ENCODE measurements at places on chromosomes 1 and 21.

DNA sequence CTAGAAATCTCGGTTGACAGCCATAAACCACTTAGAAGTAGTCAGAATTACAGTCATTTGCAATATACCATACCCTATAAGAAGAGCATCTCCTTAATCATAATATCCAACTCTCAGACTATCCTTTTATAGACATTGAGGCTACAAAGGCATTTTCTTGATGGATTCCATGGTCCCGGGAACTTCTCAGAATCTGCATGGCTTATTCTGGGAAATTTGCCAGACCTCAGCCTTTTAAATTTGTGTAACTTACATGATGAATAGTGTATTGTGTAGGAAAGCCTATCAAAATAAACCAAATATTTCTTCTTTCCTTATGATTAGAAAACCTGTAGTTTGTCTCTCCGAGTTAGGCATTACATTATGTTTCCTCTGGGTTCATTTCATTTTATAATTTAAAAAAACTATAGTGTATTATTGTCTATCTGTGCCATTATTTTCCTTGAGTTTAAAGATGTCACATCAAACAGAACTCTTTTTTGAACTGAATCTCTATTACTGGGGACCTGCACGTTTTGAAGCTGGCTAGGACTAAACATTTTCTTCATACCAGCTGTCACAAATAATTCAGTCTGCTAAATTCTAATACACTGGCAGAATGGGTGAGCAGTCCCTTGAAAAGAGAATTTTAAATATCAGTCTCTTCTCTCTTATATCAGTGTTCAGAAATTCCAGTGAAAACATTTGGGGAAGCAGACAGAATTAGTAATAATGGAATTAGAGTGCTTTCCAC is 102.9 kb downstream of the GABPA start:
- no peak for DNase-seq

- DNase-seq, result no peak
Measured at GRCh38 chr1:87123610-87124009, 205.1 kb upstream of the LMO4 start.

GRCh38 chr1:108612496-108612895 is 48.4 kb downstream of the HENMT1 start:
- DNase-seq, result no peak

GRCh38 chr1:204524986-204525385 is 8.8 kb downstream of the MDM4 start:
- no peak for DNase-seq

GRCh38 chr1:70475023-70475422 is 64.0 kb downstream of the CTH start:
- no peak for DNase-seq
